ENCODE measurements at places on chromosomes 16 and 17.

DNA sequence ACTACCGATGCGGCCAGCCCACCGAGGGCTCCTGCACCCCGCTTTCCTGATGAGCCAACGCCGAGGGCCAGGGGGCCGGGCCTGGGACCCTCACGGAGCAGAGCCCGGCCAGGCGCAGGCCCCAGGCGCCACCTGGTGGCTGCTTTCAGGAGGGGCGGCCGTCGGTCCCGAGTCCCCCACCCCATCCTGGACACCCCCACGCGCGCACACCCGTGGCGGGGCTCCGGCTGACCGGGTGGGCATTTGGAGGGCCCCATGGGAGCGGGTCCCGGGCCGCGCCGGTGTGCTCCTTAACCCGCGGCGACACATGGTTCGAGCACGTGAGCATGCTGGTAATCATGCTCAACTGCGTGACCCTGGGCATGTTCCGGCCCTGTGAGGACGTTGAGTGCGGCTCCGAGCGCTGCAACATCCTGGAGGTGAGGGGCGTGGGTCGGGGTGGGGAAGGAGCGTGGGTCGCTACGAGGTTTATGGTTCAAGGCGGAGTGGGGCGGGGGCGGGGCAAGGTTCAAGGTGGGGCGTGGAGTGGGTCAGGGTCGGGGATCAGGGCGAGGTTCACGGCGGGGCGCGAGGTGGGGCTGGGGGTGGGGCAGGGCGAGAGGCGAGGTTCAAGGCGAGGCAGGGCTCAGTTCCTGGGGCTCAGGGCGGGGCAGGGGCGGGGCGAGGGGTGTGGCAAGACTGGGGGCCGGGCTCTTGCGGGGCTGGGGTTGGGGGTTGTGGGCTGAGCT, 30.2 kb downstream of the TPSG1 start:
- DNase-seq: peak; percentile 11

DNA sequence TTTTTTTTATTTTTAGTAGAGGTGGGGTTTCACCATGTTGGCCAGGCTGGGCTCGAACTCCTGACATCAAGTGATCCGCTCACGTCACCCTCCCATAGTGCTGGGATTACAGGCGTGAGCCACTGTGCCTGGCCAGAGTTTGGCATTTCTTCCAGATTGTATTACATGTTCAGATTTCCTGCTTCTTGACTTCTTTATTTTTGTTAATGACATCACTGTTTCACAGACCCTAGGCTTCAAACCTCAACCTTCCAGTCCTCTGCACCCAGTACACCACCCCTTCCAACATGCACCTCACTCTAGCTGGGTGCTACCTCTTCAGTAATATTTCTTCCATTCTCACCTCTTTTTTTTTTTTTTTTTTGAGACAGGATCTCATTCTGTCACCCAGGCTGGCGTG, 53.6 kb upstream of the ZFHX3 start:
- no peak for DNase-seq

DNA sequence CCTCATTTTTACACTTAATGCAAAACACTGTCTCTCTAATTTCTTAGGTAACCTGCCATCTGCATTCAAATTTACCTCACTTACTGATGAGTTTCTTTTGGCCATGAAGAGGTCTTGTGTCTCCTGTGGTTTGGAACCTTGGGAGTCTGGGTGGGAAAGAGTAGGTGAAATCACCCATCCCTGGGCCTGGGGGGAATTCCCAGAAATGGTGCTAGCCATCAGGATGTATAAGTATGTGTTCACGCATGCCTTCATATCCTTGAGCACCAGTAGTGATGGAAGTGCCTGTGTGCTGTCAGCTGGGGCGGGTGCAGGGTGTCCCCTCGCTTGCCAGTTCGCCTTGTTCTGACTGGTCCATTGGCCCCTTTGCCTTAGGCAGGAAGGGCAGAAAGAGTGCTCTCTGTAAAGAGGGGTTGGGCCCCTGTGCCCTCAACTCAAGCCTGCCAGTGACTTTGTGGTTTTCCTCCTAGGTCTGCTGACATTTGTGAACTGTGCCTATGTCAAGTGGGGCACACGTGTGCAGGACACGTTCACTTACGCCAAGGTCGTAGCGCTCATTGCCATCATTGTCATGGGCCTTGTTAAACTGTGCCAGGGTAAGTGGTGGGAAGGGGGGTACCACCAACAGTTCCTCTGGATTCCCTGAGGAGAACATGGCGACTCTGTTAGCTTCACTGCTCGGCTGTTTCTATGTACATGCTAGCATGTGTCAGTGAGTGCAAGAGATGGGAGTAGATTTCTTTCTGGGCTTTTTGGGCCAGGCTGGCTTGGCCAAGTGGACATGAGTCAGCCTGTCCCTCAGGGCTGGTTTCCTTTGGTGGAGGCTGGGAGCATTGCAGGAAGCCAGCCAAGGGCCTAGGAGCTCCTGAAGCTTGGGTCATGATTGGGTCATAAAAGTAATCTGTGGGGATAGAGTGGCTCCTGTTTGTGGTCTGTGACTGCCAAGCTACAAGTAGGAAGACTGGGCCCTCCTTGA, 23.2 kb downstream of the SLC7A6OS start:
- peak; percentile 64 for DNase-seq

GRCh38 chr17:33949100-33949499, 306.0 kb upstream of the CCL2 start:
- no peak for DNase-seq

Measured in activated CD4-positive, alpha-beta T cell treated with anti-CD3 and anti-CD28 coated beads, Interleukin-10, Interleukin-2, amounts not matched to agents 100 ng/mL and 50 ng/mL, durations not matched to agents 16 hours and 8 hours (primary cell).